Stimulated activated CD8-positive, alpha-beta memory T cell treated with anti-CD3 and anti-CD28 coated beads, Interleukin-2, amount 100 ng/mL, for 1 hour (primary cell): ENCODE measurements at places on chromosomes 3 and 15.

GRCh38 chr15:48622237-48622636 is 23.3 kb downstream of the FBN1 start:
- no peak for DNase-seq

DNA sequence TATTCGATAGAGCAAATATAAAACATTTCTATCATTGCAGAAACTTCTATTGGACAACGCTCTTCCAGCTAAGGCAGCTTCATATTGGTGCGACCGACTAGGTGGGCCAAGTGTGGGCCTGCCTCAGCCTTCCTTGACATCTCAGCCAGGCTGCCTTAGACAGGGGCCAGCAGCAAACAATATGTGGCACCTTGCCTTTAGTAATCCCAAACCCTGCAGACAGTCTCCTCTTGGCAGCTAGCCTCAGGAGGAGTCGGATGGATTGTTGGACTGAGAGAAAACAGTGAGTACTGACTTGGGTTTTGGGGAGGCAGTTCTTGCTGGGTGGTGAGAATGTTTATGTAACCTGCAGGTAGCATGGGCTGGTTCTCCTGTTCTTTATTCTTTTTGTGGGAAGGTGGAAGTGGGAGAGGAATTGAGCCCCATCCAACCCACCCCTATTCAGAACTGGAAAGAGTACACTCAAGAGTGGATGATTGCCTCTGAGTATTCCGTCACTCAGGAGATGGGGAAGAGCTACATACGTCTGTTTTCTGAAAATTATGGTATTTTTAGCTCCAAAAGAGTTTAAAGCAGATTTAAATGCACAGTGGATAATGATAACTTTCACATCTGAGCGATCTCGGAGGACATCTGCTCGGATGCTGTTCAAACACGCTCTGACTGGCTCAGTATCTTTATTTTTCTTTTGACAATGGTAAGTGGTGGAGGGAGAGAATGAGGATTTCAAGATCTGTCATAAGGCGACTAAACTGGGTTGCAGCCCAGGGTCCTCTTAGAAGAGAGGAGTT is 47.2 kb downstream of the GPD1L start:
- DNase-seq = no peak

DNA sequence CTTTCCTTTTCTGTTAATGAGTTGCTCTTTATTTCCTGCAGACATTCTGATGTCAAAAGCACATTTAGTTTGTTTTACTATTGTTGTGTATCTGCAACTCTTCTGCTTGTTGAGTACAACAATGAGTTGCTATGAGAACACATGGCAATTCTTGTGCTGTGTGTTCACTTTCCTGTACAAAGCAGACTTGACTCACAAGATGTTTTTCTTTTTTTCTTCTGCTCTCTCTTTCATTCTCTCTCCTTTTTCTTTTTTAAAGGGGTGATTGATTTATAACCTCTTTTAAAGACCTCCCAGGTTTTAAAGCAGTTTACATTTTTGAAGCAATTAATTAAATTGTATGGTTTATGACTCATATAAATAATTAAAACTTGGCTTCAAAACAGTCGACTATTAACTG is 31.6 kb upstream of the ABHD10 start:
- DNase-seq = no peak

DNA sequence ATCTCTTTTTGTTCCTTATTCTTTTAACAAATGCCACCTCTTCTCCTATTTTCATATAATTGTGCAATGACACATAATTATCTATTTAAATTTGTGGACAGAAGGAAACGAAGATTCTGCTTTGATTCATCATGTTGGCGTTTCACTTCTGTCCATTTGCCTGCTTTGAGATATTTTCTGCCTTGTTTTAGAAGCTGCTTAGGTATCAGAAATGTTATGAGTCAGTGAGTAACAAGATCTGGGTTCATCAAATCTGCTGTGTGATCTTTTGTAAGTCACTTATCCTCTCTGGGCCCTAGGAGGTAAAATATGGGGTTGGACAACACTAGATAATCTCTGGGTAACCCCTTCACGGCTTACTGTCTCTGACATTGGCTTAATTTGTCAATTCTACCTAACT is 7.3 kb upstream of the MINDY4B start:
- no peak for DNase-seq

DNA sequence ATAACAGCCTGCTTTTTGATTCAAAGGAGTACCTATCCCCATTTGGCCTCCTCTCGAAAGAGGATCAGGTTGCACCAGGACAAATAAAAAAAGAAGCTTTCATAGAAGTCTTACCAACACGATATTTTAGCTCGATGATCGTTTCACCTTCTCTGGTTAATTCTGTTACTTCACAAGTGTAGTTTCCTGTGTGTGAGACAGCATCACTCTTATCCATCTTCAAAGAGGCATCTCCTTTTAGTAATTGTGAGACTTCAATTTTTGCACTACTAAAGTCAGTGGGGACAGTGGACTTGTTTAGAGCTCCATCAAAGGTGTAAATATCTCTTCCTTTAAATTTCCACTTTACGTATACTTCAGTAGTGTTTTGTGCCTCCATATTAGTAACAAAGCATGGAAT is 11.0 kb downstream of the CD47 start:
- no peak for DNase-seq

DNA sequence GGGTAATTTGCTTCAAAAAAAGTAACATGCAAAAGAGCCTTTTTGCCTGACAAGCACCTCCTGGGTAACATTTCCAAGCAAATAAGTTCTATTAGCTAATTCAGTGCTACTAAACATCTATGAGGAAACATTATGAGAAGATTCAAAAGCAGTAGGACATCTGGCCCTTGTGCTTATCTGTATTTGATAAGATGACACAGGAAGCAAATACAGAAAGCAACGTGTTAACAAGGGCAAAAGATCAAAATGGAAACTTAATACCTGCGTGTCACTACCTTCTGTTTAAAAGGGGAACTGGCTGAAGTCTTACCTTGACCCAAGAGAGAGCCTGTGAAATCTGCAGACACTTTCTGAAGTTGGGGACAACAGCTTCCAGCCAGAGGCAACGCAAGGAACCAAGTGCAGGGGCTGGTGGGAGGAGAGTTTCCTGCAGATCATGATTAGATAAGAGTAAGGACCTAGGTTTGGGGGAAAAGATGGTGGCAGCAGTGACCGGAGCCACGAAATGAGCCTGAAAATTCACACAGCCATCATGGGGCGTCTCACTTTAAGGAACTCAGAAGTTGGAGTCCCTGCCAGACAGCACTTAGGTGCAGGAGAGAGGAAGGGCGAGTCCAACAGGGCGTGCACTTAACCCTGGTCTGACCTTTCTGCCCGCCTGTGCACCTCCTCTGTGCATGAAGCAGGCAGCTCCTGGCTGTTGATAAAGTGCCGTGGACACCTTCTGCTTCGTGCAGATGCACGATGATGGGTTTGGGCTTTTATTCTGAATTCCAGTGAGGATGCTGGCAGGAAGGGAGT is 153.6 kb upstream of the BHLHE40 start:
- no peak for DNase-seq

DNA sequence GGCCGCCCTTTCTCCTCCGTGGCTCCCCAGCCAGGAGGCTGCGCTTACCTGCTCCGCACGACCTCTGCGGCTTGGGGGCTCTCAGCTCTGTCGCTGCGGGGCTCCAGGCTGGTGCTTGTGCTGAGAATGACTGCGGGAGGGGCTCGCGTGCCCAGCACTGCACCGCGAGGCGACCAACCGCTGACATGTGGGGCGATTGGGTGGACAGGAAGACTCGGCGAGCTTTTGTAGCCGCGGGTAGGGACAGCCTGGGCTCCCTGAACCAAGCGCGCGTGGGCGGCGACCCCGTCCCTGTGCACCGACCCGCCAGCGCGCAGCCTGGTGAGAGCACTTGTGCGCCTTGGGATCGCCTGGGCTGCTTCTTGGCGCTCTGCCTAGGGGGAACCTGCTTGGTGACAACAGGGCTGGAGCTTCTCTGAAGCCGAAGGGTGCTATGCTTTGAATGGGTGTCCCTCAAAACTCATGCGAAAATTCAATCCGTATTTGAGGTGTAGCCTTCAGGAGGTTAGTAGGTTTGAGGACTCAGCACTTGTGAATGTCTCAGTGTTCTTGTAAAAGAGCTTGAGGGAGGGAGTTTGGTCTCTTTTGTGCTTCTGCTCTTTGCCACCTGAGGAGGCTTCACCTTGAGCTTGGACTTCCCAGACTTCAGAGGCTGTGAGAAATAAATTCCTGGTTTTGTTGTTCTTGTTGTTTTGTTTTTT is 50.4 kb downstream of the IL12A start:
- DNase-seq = no peak

DNA sequence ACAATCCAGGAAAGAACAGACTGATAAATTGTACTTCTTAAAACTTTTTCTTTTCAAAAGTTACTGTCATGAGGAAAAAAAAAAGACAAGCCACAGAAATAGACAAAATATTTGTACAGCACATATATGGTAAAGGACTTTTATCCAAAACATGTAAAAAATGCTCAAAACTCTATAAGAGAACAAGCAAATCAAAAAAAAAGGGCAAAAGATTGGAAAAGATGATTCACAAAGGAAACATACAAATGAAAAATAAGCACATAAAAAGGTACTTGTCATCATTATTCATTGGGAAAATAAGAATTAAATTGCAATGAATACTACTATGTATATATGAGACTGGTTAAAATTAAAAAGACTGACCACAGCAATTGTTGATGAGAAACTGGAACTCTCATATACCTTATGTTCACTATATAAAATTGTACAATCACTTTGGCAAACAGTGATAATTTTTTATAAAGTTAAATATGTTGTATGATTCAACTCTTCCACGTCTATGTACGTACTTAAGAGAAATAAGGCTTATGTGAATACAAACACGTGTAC is 39.7 kb downstream of the DIPK2A start:
- no peak for DNase-seq

DNA sequence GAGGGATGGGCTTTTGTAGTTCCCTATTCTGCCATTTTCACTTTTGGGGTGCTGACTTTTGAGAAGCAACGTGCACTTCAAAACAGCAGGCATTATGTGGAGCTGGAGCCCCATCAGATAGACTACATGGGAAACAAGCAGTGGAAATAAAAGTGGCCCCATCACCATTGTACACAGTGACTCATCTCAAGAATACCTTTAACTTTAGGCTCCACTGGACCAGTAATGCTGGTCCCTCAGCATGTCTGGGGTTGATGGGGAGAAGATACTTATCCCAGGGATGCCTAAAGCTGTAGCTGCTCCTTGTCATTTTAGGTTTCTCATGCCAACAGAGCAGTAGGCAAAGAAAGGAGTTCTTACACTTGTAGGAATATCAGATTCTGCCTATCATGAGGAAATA is 45.0 kb downstream of the LSM3 start:
- no peak for DNase-seq

- no peak for DNase-seq
Observed at GRCh38 chr3:105686278-105686897, 182.4 kb downstream of the CBLB start.

DNA sequence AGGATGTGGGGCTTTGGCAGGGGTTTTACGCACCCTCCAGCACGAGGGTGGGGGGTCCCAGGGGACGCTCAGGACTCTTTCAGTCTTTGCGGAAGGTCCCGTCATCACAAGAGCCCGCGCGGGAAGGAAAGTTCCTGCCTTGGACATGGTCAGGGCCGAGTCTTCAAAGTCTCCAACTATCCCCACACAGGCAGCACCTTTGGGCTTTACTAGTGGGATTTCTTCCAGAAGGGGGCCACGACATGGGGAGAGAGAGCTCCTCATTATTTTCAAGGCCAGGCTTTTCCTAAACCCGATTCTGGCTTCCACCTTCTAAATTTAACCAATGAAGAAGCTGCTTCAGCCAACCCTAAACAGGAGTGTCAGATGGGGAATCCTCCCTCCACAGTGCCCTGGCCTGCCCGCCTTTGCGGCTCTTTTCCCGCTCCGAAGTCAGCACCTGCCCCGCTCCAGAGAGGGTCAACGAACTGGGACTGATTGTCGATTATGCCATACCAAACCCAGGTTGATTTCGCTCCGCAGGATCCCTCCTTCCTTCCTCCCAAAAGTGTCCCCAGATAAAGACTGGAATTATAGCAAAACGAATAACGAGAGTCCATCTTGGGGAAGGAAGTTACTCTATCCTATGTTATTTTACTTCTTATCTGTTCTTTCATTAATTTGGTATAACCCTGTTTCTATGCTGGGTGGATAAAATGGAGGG is 11.0 kb downstream of the SHOX2 start:
- DNase-seq = no peak

GRCh38 chr3:127141921-127142730 is 50.8 kb upstream of the PRR23E start:
- DNase-seq = no peak

GRCh38 chr15:34065261-34065660 is 26.3 kb upstream of the AVEN start:
- DNase-seq = no peak

- DNase-seq = no peak
Observed at GRCh38 chr3:108755686-108756085, 1.5 kb downstream of the RETNLB start.

- no peak for DNase-seq
Observed at GRCh38 chr3:18751514-18751913, 326.4 kb upstream of the SATB1 start.

GRCh38 chr15:80614711-80615360 is 80.3 kb upstream of the ABHD17C start:
- no peak for DNase-seq

- no peak for DNase-seq
Observed at GRCh38 chr15:48168616-48169015, 9.5 kb downstream of the MYEF2 start.

DNA sequence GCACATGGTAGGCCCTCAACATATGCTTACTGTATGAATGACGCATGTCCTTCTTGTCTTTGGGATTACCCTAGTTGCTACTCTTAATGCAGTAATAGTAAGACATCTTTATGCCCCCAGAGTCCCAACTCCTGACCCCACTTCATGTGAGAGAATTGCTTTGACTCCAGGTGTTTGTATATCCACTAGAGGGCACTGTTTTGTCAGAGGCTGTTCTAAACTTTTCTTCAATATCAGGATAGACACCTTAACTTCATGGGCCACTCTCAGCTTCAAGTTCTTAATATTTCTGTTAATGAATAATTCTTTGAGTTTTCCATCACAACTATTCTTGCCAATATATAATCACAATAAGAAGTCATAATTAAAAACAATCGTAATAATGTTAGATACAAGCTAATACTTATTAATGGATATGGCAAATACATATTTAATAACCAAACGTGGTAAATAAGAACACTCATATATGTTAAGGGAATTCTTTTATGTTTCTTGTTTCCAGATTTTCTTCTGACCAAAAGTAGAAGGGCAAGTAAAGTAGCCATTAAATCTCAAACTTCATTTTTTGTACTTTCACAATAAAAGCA is 337.2 kb upstream of the DNAJC19 start:
- DNase-seq = no peak

GRCh38 chr3:34858067-34858660 is 781.2 kb upstream of the ARPP21 start:
- no peak for DNase-seq

DNA sequence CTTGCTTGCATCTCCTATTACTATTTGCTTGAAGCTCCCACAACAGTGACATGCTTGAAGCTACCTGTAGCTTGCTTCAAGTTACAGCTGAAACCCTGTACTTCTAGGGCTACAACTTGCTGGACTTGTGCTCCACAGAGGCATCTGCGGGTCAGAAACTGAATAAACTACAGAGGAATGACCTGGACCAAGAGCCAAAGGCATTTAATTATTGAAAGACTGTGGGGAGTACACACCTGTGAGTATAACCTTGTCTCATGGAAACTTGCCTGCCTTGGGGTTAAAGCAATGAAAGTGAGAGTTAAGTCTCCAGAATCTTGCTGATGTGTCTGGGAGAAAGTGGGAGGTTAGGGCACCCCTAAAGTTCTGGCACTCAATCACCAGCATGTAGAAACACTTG is 69.8 kb downstream of the UMPS start:
- DNase-seq = no peak
